ENCODE measurements at places on chromosomes 6 and 20.

- DNase-seq: no peak
These were observed 89.1 kb downstream of the PLCG1 start for GRCh38 chr20:41226426-41226825.

DNA sequence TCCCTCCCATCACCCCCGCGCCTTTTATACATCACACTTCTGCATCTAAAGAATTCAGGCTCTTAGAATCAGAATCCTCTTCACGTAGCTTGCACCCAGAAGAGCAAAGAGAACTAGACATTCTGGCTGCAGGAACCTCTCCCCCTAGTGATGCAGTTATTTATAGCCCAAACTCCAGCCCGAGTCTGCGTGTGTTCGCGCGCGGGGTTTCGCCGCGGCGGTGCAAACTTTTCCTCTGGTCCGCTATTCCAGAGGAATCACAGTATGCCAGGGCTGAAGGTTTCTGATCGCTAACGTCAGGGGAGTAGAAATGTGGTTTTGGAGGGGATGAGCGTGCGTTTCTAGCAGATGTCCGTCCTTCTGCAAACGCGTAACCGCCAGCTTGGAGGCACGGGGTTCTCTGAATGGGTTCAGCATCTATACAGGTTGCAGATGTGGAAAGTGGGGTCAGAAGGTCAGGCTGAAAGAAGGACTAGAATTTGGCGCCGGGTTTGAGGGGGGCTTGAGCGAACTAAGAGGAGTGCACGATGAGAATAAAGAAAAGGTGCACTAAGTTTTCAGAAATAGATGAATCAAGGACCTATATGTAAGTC lies 1.8 kb downstream of the EPHA7 start:
- no peak for DNase-seq

DNA sequence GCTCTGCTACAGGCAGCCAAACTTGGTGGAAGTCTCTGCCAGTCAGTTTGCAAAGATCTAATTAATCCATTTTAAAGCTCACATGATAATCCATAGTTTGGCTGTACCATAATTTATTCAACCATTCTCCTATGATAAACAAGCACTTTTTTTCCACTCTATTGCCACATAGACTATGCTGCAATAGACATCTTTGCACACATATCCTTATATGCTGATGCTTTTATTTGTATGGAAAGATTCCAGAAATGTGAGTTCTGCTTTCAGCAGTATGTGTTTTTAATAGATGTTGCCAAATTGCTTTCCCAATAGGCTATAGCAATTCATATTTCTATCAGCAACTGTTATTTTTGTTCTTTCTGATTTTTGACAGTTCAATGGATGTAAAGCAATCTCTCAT lies 628.0 kb downstream of the KIF16B start:
- no peak for DNase-seq

DNA sequence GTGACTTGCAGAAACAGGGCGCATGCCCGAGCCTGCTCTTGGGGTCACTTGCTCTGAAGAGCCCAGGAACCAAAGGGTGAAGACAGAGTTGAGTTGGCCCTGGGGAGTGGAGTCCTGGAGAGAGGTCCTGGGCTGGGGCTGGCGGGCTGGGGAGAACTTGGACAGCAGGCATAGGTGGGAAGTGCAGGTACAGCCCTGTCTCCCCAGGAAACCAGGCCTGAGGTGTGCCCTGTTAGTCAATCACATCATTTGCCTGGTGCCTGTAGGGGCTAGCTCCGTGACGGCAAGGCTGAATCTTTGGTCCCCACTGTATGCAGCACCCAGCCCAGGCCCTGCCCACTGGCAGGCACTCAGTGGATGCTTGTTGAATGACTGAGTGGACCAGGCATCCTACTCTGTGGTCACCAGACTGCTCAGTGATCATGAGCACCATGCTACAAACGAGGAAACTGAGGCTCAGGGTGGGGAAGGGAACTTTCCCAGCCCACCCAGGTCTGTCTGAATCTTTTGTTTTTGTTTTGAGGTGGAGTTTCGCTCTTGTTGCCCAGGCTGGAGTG lies 15.6 kb upstream of the NOL4L start:
- DNase-seq: no peak

GRCh38 chr6:26613689-26614683 lies 17.2 kb downstream of the ABT1 start:
- no peak for DNase-seq

GRCh38 chr6:41286544-41287346 lies at the start of gene TREM1:
TREM1 (minus strand) TSS chr6:41286682; CDS start chr6:41286655, 27 bp downstream.
- DNase-seq: no peak
